Right renal pelvis (tissue), 4 donors: ENCODE measurements at places on chromosomes 13 and 19.

DNA sequence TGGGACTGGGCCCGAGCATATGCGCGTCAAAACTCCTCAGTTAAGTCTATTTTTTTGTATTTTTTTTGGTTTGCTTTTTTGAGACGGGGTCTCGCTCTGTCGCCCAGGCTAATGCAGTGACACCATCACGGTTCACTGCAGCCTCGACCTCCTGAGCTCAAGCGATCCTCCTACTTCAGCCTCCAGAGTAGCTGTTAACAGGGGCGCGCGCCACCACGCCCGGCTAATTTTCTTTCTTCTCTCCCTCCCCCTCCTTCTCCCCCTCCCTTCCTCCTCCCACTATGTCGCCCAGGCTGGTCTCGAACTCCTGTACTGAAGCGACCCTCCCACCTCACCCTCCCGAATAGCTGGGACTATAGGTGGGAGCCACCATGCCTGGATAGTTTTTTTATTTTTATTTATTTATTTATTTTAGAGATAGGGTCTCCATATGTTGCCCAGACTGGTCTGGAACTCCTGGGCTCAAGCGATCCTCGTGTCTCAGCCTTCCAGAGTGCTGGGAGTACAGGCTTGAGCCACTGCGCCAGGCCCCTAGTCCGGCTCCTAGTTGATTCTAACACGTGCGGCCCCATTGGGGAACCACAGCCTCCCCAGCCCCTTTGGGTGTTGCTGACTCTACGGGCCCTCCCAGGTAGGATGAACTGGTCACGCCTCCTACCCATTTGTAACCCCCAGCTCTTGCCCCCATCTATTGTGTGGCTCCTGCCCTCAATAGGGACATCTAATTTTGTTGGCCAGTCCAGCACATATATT, 806 bp upstream of the ZNF837 start:
- no peak for DNase-seq

- DNase-seq = no peak
Observed at GRCh38 chr19:14985133-14985532, 5.5 kb upstream of the SLC1A6 start.

- DNase-seq = no peak
Observed at GRCh38 chr13:80226645-80227044, 114.3 kb downstream of the SPRY2 start.

GRCh38 chr13:92459306-92459705, 767.3 kb upstream of the GPC6 start:
- DNase-seq = no peak

DNA sequence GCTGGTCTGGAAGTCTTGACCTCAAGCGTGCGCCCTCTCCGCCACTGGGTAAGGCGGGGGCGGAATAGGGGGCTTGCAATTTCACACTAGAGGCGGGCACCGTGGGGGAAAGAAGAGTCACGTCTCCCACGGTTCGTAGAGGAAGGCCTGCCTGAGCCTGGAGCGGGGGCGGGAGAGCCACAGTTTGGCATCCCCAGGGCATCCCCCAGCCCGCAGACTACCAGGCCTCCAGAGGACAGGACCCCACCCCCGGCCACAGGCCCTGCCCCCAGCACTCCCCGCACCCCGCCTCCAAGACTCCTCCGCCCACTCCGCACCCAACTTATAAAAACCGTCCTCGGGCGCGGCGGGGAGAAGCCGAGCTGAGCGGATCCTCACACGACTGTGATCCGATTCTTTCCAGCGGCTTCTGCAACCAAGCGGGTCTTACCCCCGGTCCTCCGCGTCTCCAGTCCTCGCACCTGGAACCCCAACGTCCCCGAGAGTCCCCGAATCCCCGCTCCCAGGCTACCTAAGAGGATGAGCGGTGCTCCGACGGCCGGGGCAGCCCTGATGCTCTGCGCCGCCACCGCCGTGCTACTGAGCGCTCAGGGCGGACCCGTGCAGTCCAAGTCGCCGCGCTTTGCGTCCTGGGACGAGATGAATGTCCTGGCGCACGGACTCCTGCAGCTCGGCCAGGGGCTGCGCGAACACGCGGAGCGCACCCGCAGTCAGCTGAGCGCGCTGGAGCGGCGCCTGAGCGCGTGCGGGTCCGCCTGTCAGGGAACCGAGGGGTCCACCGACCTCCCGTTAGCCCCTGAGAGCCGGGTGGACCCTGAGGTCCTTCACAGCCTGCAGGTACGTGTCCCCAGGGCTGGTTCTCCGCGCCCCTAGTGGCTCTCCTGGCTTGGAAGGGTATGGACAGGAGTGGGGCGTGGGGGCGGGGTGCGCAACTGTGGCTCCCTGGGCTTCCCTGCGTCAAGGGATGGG, at the start of gene ANGPTL4:
ANGPTL4 (plus strand) TSS at position 353 of the 969 bp plus-strand sequence; CDS start at position 520, 167 bp downstream.
- no peak for DNase-seq

GRCh38 chr19:4935444-4935843, 26.1 kb downstream of the UHRF1 start:
- no peak for DNase-seq

DNA sequence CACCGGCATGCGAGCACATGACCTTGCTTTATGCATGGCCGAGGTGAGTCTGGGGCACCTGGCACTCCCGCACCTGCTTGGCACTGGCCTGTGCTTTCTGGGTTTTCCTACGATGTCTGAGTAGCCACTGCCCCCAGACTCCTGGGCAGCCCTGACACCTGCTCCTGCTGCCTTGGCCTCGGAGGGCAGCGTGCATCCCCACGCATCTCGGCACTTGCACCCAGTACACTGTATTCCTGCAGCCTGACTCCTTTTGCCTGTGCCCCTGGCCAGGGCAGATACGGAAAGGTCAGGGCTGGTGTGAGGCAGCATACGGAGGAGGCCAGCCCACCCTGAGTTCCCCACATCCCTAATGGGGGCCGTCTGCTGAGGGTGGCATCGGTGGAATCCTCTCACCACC, 340.6 kb downstream of the TEX29 start:
- no peak for DNase-seq

- DNase-seq = no peak
Observed at GRCh38 chr13:47841151-47841550, 159.9 kb downstream of the SUCLA2 start.

GRCh38 chr13:85019121-85019520, 780.1 kb downstream of the SLITRK6 start:
- no peak for DNase-seq

- DNase-seq = no peak
Observed at GRCh38 chr19:49872245-49873128, 4.7 kb downstream of the AKT1S1 start.

DNA sequence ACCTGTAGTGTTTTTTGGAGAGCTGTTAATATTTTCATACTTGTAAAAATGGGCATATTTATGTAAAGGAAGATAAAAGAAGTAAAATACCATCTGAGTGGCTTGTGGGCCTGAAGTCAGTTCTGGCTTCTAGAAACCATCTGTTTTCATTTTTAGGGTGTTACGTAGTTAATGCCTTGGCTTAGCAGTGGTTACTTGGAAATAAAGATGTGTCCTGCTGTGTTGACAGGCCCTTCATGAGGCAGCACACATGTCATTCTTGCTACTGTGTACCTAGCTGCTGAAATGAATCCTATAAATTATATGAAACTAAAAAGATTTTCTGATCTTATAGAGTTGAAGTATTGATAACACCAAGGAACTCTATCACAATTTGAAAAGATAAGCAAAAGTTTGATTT, 16.0 kb downstream of the ILF3 start:
- DNase-seq = no peak

GRCh38 chr19:46466536-46467196, 4.7 kb downstream of the PNMA8A start:
- no peak for DNase-seq

DNA sequence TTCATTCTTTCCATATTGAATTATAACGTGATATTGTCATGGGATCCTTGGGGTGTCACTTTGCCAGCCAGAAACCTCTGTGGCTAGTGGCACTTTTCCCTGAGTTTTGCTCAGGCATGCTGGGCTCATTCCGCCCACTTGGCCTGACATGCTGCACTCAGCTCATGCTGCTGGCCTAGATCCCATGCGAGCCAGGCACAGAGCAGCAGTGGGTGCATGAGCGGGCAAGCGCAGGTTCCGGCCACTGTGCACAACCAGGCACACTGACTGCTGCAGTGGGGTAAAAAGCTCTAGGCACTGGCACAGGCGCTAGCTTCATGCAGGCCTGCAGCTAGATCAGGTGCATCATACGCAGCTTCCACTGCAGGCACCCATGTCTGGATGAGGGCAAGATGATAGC, 221.2 kb downstream of the MAB21L1 start:
- DNase-seq = no peak

DNA sequence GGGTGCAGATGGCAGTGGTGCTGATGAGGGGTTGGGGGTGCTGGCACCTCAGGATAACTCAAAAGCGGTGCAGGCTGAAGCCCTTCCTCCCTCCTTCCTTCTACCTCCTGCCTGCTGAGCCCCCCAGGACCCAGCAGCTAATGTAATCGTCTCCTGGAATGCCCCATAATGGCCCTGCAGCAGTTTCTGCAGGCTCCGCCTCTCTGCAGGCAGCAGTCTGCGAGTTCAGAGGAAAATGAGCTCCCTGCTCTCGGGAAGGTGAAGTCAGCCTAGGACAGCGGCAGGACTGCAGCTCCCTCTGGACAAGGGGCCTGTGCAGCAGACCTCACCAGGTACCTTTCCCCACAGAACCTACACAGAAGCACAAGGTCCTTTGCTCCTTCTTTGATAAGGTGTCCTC, 130.9 kb downstream of the ZDHHC20 start:
- DNase-seq = no peak

DNA sequence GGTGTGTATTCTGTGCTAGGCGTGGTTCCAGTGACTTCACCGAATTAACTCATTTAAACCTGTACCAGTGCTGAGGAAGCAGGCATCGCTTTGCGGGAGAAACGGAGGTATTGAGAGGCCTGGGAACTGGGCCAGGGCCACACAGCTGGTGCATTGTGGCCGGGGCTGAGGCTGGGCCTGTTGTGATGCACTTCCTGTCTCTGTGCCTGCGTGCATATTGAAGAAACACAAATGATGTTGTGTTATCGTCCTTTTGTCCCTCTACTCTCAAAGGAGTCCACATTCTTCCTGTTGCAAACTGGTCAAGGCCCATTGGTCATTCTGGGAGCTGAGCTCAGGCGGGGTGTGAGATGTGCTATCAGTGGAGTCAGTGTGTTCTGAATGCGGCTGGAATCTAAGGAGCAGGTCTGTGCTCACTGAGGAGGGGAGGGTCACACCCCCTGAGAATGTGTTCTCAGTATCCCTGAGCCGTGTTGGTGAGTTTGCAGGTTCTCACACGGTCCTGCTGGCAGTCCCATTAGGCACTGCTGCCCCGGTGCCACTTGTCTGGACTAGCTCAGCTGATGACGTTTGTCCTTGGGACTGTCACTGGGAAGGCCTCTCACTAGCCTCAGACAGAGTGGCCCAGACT, 62.1 kb downstream of the ARHGEF7 start:
- no peak for DNase-seq

- DNase-seq = no peak
Observed at GRCh38 chr19:3890591-3890990, 10.1 kb downstream of the ATCAY start.

DNA sequence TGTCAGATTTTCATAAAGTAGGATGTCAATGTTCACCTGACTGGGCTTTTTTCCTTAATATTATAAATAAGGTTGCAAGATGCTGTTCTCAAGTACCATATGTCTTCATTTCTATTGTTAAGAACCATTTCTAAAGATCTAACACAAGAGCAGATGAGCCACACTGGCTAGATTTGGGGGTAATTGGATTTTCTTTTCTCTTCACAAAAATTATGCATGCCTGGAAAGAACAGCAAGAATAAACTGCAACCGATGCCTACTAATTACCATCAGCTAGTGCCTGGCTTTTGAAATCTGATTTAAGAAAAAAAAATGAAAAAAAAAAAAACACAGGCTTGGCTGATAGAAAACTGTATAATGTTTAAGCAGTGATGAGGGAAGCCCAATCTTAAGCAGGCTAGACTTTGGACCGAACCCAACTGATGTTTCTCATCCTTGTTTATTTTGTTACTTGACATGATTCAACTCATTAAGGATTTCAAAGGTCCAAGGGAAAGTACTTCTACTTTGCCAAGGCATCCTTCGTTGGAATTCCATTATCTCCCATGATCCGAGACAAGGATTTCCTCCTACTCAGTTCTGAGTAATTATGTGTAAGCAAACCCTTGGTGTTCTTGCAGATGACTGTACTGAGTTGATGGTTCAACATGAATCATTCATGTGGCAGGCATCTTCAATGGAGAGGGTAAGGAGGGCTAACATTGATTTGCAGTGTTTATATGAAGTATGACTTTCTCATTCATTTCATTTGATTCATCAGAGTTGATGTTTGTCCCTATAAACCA, 300.5 kb downstream of the SPRY2 start:
- peak; percentile 27 for DNase-seq

DNA sequence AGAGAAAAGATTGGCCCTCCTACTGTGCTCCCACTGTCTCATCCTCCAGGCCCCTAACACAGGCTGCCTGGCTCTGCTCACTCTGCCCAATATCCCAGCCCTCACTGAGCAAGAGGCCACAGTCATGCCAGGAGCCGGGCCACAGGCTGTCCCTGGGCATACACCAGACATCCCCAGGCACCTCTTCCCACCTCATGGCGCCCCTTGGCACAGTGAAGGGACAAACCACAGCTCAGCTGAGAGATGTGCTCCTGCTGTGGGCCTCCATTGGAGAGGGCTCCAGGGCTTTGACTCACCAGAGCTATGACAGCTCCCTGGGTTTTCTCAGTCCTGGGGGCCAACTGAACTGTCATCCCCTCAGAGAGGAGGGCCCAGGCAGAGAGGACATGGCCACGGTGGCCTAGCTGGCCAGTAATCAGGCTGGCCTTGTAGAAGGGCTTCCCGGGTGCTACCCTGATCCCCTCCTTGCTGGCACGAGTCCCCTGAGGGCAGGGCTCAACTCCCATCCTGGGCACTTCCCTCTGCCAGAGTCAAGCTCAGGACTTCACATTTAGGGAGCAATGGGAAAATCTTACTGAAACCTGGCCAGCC, 220.9 kb downstream of the TUBA3C start:
- DNase-seq = no peak

DNA sequence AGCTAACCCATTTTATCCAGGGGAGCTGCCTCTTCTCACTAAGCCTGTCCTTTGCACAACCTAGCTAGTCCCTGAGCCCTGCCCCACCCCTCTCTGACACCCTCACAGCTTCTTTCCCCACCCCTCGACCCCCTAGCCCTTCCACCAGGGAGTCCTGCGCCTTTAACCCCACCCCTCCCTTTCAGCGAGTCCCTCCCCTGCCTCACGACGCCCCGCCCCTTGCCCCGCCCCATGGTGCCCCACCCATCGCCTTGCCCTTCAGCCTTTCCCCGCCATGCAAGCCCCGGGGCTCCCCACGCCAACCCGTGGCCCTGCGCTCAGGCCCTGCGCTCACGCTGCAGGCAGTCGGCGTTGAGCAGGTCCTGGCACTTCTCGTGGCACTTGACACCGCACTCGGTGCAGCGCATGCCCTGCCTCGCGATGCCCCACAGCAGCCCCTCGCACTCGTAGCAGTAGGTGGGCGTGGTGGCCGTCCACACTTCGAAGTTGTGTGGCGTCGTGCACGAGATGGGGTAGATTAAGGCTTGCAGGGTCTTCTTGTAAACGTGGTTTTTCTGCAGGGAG, 40.0 kb downstream of the UNC13A start:
- DNase-seq = no peak
